ENCODE measurements at places on chromosomes 6 and 20.

DNA sequence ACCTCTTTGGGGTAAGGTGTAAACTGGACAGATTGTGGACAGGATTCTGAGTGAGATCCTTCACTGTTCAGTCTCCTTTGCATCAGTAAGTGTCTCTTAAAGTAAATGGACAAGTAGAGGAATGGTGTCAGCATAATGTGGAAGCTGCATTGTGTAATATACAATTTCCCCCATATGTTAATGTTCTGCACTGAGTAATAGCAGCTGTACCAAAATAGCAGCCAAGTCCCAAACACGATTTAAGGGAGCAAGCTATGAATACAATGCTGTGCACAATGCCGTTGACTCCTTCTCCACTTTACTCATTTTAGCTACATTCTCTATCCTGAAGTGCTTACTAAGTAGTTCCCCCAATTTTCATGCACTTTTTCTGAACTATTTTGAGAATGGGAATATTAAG, 21.1 kb upstream of the TRIM26 start:
- no peak for DNase-seq

- no peak for DNase-seq
These were observed 397.2 kb downstream of the SAMD5 start for GRCh38 chr6:147905711-147906110.

DNA sequence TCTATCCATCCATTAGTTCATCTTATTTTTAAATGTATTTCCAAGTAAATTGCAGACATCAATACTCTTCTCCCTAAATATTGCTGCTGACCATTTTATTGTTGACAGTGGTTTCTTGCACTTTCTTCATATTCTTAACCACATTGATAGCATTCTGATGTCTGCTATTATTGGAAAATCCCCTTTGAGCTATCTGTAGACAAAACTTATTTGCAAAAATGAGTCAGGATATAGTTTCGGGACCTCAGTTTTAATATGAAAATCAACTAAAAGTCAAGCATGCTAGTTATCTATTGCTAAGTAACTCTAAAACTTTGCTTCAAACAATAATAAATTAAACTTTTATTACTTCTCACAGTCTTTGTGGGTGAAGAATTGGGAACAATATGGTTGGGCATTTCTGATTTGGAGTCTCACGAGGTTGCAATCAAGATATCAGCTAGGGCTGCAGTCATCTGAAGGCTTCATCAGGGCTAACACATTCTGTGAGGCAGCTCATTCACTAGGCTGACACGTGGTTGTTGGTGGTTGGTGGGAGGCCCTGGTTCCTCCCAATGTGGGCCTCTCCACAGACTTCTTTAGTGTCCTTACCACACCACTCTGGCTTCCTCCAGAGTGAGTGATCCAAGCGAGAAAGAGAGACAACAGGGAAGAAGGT, 32.7 kb downstream of the CD109 start:
- peak; percentile 28 for DNase-seq

DNA sequence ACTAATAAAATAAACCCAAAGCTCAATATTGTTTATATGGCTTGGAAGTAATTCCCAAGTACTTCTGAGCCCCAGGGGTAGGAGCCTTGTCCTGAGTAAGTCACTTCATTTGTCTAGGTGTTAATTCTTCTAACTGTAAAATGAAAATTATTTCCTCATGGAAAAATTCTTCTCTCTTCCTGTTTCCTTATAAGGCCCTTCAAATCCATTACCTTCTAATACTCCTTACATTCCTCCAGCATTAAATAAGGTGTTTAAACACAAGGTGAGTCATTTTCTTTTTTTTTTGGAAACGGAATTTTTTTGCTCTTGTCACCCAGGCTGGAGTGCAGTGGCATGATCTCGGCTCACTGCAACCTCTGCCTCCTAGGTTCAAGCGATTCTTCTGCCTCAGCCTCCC, 41.9 kb downstream of the PRR18 start:
- DNase-seq = no peak

GRCh38 chr6:105994118-105994590, 92.0 kb upstream of the PRDM1 start:
- DNase-seq = no peak

DNA sequence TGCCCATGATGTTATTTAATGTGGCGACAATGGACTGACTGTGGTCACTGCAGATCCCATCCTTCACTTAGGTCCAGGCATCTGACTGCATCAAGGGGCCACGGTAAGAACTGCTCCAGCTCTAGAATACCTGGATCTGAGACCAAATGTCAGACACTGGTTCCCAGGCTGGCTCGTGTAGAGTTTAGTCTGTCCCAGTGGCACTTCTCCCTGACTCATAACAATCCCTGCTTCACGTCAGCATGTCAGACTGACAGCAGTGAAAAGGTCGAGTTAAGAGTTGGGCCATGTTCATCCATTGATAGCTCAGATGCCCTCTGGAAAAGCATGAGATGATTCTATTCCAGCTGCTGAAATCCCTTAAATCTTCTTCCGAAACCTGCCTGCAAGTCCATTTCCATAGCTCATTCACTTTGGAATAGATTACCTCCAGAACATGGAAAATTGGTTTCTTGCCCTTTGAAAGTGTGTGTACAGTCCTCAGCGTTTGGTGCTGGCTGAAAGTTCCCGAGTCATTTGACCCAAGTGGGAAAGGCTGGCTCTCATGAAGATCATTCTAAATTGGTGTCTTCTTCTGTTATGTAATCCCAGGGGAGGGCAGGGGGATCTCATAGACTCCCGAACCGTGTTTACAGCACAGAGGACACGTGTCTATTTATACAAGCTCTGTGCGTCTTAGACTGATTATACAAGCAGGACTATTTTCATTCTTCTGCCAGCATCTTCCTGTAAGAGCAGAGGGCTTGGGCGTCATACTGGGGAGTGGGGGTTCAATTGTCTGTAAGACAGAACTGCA, 160.8 kb downstream of the ZDHHC14 start:
- DNase-seq = no peak

DNA sequence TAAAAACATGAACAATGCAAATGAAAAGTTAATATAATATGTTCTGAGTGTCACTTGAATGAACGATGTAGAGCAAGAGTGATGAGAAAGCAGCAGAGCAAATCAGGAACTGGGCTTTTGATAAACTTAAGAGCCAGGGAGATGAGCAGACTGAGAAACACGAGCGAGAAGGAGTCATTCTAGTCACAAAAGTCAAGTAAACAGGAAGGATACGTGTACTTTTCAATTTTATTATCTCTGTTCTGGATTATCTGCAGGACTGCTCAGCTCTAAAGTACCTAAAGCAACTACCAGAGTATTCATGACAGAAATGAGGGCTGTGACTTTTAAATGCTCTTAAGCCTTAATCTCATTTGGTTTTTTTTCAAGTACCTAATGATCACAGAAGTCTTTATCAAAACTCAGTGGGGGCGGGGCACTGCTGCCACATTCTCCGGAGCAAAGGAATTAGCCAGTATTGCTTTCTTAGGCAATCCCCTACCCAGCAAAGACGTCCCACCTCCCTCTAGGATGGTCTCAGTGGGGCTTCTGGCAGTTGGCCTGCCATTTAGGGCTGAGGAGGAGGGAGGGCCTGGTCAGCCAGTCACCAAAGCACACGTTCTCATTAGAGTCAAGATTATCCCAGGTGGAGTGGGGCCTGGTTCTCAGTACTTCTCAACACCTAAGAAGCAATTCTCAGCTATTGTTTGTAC, 8.6 kb downstream of the MAN1A1 start:
- no peak for DNase-seq

DNA sequence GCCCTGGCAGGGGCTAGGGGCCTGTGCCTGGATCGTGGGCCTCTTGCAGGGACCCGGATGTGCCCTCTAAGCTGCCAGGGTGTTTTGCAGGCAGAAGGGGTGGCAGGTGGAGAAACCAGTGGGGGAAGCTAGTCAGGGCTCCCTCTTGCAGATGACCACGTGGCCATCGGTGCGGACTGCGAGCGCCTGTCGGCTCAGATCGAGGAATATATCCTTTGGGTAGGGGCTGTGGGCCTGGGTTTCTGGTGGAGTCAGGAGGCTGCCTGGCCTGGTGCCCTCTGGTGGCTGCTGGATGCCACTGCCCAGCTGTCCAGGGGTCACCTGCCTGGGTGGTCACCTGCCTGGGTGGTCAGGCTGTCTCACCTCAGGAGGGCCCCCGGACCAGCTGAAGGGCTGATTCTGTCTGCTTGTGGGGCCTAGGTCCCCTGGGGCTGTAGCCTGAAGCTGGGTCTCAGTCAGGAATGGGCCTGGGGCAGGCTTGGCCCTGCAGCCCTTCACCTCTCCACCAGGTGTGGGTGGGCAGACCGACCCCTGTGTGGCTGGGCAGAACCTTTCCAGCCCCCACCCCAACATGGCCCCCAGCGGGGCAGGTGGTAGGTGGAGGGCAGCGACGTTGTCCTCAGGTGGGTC, 6.7 kb downstream of the TCEA2 start:
- DNase-seq = no peak

DNA sequence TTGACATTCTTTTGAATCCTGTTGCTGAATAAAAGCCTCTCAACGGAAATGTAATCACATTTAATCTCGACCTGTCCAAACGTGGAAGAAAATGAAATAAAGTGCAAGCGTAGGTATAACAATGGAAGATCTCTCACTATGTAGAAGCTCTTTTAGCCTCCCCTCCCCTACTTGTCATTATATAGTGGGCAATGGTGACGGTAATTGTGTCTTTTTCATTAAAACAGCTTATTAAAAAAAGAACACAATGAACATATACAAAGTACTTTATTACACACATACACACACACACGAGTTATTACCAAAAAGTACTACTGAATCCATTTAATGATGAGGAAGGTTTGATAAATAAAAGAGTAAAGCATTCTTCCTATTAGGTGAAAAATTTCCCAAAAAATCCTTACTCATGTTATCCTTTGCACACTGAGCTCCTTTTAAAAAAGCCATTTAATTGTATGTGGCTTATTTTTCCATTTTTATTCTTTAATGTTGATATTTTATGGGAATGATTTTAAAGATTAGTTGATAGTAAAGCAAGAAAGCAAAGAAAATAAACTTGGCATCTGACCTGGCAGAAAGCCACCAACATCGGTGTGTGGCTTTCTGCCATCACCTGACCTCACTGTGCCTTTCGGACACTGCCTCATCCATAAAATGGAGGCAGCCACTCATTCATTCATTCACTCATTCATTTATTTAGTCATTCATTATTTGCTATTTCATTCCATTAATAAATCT, 493 bp upstream of the SGK1 start:
- no peak for DNase-seq

DNA sequence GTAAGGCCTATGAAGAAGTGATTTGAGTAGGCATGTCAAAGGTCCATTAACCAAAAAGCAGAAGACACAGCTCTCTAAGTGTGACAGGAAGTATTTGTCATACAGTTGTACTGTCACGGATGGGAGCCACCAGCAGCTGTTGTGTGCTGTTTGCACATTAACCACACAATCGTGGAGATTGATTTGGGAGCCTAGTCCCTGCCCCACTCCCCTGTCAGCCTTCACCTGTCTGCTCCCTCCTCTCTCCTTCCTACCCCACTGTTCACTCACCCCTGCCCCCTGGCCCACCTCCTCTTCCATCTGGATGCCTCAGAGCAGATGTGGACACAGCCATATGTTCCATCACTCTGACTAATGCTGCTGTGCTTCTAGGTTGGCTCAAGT, 124.7 kb upstream of the SPACA1 start:
- no peak for DNase-seq

DNA sequence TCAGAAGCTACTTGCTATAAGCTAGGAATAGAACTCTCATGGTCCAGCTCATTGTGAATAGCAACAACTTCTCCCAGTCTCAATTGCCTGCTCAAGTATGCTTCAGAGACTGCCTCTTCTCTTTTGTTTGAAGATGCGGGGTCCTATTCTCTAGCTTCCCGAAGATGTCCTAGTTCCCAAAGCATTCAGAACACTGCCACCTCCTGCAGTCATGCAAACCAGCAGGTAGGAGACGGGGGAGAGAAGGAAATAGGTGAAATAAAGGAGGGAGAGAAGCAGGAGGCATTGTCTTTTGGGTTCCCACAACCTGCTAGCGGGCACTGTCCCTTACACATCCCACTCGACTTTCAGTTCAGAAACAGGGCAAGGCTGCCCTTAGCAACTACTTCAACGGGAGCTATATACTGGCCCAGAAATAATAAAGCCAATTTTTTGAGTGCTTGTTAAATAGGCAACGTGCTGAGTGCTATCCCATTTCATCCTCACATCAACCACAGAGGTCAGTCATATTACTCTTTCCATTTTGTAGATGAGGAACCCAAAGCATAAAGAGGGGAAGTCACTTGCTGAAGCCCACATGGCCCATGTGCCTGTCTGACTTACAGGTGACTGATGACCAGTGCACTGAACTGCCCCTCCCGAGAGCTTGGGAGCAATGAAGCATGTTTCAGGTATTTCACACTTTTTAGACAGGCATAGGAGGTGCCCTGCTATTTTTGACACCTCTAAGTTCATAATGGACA, 61.9 kb upstream of the ATXN1 start:
- DNase-seq = no peak

GRCh38 chr20:51906679-51907078, 104.4 kb upstream of the SALL4 start:
- DNase-seq = no peak

GRCh38 chr6:109434456-109434855, 6.0 kb downstream of the PPIL6 start:
- DNase-seq = no peak

Measured in activated CD8-positive, alpha-beta memory T cell treated with anti-CD3 and anti-CD28 coated beads for 48 hours (primary cell).